ENCODE measurements at places on chromosomes 1 and 21.

DNA sequence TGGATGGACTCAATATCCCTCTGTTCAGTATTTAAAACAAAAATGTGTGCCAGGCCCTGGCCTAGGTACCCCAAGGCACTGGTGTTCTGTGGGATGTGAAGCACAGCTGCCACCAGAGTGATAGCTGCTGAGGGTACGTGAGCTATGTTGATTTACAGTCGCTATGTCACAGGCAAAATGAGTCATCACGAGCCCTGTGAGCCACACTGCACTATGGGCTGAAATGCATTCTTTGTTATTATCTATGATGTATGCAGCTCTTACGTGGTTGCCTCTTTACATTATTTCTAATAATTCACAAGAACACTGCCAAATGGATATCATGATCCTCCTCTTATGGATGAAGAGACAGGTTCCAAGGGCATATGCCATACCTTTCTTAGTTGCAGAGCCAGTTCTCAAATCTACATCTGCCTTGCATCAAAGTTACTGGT, 2.1 kb downstream of the TEX38 start:
- no peak for DNase-seq

DNA sequence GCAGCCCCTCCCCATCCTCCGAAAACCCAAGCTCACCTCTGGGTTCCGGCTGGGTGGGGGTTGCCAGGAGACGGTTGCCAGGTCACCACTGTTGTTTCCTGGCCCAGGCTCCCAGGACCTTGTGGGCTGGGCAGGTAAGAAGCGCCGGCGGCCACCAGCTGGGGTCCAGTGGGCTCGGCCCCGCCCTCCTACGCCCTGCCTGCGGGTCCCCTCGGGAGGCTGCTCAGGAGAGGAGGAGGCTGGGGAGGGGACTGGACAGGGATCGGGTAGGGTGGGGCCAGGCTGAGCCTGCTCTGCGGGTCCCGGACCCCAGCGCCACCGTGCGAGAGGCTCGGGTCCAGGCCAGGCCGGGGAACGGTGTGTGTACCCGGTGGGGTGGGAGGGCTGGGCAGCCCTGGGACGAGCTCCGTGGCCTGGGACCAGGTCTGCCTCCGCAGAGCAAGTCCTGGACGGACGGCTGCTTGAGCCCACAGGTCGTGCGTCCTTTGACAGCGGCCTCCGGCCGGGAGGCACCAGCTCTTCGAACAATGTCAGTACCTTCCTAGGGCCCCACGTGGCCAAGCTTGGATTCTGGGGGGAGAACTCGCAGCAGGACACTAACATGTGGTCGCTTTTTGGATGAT, at the start of gene TTLL10:
TTLL10 (plus strand) TSS at position 88 of the 623 bp plus-strand sequence. CDS start 5,336 bp downstream, outside the sequence.
- DNase-seq, result no peak

GRCh38 chr1:210250998-210251679, 18.5 kb downstream of the SERTAD4 start:
- no peak for DNase-seq

DNA sequence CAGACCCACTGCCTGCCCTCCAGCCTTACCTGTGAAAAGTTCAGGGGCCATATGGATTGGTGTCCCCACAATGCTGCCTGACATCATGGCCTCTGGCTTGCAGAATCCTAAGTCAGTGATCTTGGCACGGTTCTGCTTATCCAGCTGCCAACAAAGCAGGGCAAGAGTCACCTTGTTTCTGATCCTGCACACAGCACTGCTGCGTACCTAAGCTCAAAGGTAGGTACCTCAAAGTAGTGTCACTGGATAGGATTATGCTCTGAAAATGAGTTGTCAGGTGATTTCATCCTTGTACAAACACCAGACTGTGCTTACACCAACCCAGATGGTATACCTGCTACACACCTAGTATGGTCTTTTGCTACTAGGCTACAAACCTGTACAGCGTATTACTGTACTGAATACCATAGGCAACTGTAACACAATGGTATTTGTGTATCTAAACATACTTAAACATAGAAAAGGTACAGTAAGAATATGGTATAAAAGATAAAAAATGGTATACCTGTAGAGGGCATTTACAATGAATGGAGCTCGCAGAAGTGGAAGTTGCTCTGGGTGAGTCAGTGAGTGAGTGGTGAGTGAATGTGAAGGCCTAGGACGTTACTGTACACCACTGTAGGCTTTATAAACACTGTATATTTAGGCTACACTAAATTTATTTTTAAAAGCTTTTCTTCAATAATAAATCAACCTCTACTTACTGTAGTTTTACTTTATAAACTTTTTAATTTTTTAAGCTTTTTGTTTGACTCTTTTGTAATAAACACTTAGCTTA, 29.1 kb upstream of the RBBP5 start:
- no peak for DNase-seq

- DNase-seq, result peak; percentile 45
Observed at GRCh38 chr1:6646499-6647148, 22.0 kb downstream of the THAP3 start.

DNA sequence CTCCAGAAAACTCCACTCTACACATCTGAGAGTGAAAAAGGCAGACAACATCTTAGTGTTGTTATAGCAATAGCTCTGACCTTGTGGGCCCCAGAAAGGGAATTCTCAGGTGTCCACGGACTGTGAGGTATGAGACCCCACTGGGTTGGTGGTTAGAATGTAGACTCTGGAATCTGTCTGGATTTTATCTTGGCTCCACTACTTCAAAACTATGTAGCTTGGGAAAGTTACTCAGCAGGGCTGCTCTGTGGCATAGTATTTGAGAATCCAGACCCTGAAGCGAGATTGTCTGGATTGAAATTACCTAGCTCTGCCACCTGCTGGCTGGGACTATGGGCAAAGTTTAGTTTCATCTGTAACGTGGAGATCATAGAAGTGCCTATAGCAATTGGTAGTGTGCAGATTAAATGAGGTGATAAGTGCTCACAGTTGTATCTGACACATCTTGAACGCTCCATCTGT, 25.8 kb downstream of the PRDM2 start:
- no peak for DNase-seq

DNA sequence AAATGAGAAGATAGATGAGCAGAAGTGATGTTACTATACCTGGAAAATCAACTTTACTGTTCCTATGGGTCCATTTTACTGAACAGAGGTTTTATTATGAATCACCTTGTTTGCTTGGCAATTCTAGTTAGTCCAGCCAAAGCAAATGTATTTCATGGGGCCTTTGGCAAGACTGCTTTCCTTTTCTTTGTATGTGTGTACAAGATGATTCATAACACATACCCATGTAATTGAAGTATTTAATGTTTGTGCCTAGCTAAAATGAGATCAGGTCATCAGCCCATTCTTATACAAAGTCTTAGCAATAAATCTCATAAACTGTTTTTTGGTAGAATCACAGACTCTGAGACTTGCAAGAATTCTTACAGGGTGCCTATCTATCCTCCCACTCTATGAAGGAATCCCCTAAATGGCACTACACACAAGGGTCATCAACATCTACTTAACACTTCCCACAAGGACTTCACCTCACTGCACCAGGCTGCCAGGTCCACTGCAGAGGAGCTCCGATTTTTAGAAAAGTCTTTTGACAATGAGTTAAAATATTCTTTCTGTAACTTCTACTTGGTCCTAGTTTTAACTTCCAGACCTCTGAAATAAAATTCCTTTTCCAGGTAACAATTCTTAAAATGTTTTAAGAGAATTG, 58.5 kb downstream of the LPAR3 start:
- DNase-seq, result no peak

GRCh38 chr1:209041927-209042326, 541.6 kb upstream of the CAMK1G start:
- peak; percentile 47 for DNase-seq

DNA sequence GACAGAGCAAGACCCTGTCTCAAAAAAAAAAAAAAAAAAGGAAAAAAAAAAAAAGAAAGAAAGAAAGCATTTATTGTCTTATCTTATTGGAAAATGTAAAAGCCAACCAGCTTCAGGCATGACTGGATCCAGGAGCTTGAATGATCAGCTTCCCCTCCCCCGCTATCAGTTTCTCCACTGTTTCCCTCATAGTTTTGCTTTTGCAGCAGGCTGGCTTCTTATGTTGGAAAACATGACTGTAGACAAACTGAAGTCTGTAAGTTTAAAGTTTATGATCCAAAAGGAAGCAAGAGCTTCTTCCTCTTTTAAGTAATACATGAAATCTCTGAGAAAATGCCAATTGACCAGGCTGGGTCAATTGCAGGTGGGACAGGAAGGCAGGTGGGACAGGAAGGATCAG, 52.2 kb downstream of the FHAD1 start:
- peak; percentile 59 for DNase-seq

DNA sequence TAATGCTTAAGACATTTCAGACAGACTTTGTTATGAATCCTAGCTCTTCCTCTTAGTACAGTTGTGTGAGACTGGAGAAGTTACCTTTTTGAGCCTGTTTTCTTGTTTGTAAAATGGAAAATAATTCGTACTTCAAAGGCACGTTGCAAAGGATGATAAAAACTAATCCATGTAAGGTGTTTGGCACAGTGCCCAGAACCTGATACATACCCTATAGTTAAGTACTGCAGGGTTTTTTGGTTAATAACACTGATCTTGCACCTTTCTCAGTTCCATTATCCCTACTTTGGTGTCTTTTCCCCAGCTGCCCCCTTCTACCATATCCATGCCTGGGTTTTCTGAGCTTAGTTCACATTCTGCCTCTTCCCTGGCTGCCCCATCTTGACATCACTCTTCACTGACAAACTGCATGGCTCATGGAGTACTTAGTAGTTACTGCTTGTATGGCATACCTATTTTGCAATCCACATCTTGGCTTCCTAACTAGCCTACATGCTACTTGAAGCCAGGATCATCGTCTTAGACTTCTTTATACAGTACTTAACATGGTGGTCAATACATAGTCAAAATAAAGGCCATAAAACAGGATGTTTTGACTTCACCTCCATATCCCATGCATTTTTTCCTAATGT, 10.1 kb downstream of the CCDC185 start:
- DNase-seq, result peak; percentile 3

GRCh38 chr1:111621050-111621449, 1.5 kb downstream of the RAP1A start:
- DNase-seq, result peak; percentile 58

DNA sequence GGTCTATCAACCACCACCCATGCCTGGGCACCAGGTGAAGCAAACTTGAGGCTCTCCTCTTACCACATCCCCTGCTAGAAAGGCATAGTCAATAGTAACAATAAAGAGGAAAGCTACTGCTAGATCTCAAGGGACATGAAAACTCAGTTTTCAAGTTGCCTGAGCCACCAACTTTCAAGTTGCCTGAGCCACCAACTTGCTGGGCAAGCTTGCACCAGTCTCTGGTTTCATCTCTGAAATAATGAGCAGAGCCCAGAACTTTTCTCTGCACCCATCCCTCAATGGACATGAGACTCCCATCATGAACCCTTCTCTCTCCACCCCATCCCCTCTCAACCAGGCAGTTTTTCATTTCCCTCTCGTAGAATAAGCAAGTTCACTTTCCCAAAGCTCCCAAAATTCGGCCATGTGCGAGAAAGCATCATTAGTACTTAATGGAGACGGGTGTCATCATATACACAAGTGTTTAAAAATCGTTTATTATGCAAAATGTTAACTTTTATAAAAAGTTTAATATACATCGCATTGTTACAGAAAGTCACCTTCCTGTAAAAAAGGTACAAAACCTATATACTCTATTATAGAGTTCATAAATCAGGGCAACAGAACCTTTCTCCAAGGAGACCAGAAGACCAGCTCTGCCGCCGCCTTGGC, 1.7 kb downstream of the ID3 start:
- no peak for DNase-seq

DNA sequence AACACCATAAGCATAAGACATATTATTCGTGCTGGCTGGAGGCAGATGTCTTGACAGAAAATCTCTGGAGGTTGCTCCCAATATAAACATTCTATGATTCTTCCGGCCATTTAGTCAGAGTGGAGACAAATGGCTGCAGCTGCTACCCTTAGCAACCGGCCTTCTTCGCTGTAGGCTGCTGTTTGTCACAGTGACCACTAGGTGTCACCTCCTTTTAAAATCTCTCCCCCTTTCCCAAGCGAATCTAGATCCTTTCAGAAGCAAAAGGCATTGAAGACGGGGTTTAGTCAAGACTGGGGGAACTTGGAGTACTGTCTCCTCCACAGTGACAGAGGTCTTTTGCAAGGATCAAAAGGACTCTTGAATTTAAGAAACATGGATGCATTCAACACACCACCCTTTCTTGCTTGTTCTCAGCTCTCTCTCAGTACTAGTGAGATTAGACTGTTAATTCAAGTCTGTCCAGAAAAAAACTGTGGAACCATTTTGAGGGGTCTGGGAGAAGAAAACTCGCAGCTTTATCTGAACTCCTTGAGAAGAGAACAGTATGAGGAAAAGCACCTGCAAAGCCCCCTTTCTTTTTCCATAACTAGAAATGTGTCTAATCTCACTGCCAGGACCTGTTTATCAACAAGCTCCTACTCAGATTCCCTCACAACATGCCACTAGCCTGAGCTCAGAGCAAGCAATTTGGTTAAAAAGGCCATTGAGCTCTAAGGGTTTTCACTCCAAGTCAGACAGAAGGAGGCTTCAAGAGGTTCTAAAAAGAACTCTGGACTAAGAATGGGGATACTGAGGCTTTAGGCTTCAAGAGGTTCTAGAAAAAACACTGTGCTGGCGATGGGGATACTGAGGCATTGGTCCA, 408.3 kb upstream of the PLXNA2 start:
- DNase-seq, result peak; percentile 51

GRCh38 chr1:189409774-189410173, 1067.9 kb downstream of the BRINP3 start:
- no peak for DNase-seq

DNA sequence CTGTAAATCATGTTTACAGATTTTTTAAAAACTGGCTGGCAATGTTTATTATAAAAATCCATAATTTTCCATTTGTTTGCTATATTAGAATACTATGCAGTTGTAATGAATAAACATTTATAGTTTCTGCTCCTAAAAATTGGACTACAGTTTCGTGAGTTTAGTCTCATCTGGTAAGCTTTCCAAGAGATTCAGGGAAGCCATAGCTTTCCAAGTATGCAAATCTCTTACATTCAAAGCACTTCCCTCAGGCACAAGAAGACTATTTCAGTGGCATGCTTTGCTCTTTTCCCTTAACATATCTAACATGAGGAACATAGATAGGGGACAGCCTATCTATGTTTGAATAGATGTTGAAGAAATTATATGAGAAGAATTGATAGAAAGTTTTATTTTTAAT, 77.2 kb downstream of the ADGRL2 start:
- no peak for DNase-seq

DNA sequence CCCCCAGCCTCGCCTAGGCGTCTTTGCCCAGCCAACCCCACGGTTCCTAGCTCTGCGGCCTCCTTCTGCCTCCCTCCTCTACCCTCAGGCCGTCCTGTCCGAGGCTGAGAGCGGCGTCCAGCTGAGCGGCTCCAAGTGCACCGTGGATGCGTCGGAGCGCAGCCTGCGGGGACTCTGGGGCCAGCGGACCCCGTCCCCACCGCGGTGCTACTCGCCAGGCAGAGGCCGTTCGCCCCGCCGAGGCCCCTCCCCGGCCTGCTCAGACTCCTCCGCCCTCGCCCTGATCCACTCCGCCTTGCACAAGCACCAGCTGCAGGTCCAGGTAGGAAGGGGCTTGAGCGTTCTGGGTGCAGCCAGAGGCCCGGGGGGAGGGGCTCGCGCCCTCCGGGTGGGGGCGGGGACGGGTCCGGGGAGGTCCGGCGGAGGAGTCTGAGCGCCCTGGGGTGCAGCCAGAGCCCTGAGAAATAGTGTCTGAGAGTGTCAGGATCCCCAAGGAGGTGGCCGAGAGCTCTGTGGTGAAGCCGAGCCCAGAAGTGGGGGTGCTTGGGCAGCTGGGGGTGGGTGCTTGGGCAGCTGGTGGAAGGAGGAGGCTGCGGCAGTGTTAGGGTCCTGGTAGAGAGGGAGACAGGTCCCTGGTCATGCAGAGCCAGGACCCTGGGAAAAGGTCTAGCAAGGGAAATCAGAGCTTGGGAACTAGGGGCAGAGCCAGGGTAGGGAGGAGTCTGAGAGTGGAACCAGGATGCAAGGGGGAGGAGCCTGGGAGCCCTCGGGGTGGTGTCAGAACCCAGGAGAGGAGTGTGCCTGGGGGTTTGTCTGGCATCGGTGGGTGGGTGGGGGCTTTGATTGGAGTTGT, 3.2 kb upstream of the NBPF3 start:
- no peak for DNase-seq

Data from suppressor macrophage treated with lipopolysaccharide for 4 hours (primary cell).